ENCODE measurements at places on chromosomes 16 and 17.

GRCh38 chr16:64151990-64152767 is 969.7 kb downstream of the CDH11 start:
- no peak for DNase-seq

- no peak for DNase-seq
Measured at GRCh38 chr17:76004750-76005262, 4.2 kb downstream of the CDK3 start.

DNA sequence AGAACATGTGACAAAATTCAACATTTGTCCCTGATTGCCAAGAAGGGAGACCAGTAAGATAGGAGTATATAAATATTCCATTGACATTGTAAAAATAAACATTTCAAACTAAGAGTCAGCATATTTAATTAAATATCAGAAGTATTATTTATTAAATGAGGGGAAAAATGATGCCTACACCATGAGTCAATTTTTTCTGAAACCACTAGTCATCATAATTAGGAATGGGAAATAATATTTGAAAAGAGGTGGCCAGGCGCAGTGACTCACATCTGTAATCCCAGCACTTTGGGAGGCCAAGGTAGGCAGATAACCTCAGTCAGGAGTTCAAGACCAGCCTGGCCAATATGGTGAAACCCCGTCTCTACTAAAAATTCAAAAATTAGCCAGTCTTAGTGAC is 2.1 kb downstream of the CMTM1 start:
- no peak for DNase-seq

DNA sequence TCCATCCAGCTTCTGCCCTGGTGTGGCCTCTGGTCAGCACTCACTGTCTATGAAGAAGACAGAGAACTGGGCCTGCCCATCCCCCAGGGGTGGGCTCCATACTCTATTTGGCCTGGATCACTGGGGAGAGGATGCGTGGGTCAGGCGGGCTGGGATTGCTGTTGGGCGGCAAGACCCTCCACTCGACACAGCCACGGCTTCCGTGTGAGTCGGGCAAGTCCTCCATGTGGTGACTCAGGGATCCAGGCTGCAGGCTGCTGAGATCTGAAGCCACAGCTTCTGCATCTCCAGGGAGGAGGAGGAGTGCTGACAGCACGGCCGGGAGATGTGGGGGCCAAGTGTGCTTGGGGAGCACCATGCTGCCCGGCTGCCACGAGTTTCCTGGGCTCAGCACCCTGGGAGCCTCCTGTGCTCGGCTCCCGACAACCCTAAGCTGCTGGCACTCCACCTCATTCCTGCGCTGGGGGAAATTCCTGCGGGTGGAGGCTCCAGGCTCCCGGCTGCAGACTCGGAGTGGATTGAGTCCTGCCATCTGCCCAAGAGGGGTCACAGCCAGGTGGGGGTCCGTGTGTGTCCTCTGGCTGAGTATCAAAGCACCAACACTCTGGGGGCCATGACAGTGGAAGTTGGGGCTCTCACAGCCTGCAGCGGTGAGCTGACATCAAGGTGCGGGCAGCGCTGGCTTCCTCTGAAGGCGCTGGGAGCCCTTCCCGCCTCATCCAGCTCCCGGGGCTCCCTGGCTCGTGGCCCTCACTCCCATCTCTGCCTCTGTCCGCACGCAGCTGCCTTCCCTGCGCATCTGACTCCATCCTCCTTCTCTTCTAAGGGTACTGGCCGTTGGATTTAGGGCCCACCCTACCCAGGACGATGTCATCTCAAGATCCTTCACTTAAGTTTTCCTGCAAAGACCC is 24.4 kb upstream of the CBFA2T3 start:
- DNase-seq, result no peak

GRCh38 chr17:63421681-63422645 is 24.1 kb downstream of the CYB561 start:
- no peak for DNase-seq

- no peak for DNase-seq
Measured at GRCh38 chr17:62662855-62663254, 35.4 kb downstream of the MRC2 start.

DNA sequence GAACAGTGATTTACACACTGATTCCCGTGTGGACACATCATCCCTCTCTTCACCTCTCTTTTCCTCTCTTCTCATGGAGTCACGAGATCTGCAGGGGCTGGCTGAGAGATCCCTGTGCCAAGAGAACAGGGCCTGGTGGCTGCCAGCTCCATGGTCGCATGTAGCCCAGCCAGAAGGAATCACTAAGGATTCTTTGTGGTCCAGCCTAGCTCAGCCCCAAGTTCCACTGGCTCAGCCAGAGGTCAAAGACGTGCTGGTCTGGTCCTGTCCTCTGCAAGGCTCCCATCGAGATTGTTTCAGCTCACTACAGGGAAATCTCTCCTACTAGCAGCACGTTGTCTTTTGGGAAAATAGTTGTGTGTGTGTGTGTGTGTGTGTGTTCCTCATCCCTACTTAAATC is 66.4 kb downstream of the NDEL1 start:
- no peak for DNase-seq

DNA sequence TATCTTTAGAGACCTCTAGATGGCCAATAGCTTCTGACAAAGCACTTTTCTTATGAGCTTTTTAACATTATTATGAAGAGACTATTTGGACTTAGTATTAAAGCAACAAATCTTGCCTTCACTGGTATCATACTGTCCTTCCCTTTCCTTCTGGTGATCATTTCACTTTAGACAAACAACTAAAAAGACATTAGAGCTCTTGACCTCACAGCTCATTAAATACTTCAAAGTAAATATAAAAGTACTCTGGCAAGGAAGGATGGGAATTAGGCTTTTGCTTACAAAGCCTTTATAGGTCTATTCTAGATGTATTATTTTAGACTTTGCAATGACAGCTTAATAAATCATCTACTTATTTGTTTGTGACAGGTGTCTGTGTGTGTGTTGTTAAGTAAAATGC is 11.1 kb downstream of the STXBP4 start:
- DNase-seq, result no peak

- DNase-seq, result peak; percentile 26
Measured at GRCh38 chr16:88681084-88681680, 5.1 kb downstream of the SNAI3 start.

DNA sequence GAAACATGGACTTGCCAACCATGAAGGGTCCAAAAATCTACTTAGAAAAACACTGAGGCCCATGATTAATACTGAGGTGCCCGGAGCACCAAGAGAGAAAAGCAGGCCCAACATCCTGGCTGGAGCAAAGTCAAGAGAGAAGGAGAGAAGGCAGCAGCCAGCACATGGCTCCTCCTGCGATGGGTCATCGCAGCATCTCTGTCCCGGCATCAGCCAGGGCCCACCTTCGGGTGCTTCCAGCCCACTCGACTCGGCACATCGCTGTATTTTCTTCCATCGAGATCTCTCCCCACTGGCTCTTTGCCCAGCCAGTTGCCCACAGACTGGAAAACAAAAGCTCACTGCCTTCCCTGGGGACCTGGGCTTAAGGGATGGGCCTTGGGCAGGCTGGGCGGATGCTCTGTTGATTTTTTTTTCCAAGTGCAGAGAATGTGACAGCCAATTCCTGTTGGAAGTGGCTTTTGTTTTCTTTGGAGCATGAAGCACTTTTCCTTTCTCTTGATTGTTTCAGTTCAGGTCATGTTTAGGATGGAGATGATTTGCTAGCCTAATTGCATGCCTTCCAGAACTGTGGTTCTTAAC is 58.1 kb downstream of the CYB5B start:
- no peak for DNase-seq

DNA sequence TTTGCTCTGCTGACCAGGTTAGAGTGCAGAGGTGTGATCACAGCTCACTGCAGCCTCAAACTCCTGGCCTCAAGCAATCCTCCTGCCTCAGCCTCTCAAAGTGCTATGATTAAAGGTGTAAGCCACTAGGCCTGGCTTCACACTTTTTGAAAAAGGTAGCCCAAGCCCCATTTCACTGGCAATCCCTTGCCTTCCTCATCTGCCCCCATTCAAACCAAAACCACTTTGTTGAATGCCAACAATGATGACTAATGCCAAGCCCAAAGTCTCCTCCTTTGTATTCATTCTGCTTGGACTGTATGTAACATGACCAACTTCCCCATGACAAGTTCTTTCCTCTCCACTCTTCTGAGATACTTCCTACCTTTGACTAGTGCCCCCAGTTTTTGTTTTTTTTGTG is 33.1 kb downstream of the N4BP1 start:
- DNase-seq, result no peak

DNA sequence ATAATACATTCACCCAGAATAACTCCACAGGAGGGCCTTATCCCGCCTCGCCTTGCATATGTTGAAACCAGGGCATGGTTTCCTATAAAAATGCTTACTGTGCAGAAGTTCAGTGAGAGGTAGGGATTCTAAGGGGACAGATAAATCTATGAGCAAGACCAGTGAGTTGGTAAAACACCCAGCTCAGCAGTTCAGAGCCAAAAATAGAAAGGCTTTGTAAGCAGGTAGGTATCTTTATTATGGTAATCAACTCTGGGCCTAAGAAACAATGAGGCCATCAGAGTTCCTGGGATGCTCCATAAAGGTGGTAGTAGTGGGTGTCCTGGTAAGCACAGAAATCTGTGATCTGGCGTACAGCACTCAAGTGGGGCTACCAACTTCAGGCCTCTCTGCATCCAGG is 549.4 kb upstream of the CDH5 start:
- no peak for DNase-seq

GRCh38 chr17:19260958-19261357 is 23.8 kb downstream of the EPN2 start:
- DNase-seq, result no peak

DNA sequence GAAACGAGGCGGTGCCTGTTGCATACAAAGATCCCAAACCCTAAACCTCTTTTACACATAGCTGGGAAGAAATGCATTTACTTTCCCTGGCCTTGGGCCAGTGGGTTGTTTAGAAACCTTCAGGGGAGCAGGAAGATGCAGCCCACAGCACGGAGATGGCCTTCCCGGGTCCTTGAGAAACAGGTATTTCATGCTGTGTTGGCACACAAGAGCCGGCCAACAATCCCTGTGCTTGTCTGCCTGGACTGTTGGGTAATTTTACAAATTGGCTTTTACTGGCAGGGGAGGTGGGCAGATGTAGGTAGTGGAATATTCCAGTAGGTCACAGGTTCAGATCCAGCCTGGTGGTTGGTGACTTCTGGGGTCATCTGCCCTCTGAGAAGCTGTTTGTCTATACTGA is 148.0 kb downstream of the FOXL1 start:
- no peak for DNase-seq

DNA sequence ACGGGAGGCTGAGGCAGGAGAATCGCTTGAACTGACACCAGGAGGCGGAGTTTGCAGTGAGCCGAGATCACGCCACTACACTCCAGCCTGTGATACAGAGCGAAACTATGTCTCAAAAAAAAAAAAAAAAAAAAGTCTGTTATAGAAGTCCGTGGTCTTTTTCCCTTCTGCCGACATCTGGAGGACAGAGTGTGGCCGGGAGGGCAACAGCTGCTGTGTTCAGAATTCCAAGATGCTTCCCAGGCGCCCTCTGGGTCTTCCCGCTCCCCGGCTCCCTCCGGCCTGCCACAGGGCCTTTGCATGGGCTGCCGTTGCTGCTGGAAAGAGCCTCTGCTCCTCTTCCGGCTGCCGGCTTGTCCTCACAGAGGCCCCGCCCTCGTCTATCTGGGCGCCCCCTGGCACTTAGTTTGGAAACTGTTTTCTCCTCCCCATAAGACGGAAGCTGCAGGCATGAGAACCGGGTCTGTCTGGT is 2.4 kb upstream of the CACNA1H start:
- peak; percentile 6 for DNase-seq

GRCh38 chr17:20896153-20896649 is 146.6 kb downstream of the USP22 start:
- peak; percentile 19 for DNase-seq

GRCh38 chr17:49520386-49521087 is 25.4 kb downstream of the NGFR start:
- DNase-seq, result no peak

DNA sequence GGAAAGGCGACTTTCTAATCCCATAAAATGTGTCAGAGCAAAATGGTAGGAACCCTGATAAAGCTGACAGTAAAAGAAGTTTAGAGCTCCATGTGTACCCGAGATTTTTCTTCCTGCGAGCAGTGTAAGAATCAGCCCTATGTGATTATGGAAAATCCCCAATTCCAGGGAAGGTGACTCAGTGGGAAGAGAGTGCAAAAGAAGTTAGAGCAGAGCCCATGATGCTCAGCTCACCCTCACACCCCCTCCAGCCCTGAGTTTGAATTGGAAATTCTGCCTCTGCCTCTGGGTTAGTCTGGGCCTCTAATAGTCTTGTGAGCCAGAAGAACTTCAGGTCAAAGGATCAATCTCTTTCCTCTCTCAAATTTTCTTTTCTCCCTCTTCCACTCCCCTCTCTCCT is 12.5 kb downstream of the C17orf78 start:
- DNase-seq, result no peak

DNA sequence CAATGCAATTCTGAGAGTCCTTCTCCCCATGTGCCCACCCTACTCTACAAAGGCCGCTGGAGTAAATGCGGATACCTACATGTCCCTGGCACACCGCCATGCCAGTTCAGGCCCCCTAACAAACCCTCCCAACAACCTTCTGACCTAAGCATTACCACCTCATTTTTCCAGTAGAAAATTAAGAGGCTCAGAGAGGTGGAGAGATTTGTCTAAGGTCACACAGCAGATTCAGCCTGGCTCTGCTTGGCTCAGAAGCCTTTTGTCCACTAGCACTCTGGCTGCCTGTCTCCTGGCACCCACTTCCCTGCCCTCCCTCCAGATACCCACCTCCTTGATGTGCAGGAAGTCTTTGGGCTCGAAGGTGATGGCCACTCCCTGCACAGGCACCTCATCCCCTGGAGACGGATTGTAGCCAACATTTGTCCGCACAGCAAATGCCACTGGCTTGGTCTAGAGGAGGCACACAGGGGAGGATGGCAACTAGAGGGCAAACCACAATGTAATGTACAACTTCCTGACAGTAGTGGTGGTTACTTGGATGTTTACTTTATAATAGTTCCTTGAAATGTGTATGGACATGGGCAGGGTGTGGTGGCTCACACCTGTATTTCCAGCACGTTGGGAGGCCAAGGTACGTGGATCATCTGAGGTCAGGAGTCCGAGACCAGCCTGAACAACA is 10.2 kb downstream of the CACNB1 start:
- no peak for DNase-seq

DNA sequence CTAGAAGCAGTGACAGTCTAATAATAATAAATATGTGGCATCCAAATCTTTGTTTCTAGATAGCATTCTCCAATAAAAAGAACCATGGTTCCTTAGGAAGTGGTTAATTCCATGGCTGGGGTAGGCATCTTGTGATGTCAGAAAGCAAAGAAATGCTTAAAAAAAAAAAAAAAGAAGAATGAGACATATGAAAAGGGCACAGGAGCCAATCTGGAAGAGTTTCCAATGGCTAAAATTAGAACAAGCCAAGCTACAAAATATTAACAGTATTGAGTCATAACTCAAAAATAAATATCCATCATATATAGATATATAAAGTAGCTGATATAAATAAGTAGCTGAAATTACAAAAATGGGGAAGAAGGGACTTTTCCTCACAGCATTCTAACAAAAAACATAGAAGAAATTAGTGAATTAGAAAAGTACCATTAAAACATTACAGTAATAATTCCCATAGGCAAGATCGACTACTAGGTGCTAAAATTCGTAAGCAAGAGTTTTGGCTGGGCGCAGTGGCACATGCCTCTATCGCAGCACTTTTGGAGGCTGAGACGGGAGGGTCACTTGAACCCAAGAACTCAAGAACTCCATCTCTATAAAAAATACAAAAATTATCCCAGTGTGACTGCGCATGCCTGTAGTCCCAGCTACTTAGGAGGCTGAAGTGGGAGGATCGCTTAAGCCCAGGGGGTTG is 111.3 kb downstream of the TRIM37 start:
- DNase-seq, result no peak

All from stimulated activated CD4-positive, alpha-beta T cell treated with anti-CD3 and anti-CD28 coated beads, Interleukin-12 subunit alpha, Interleukin-12 subunit beta, amount 100 ng/mL, for 4 hours (primary cell).